ENCODE measurements at places on chromosomes 1 and 21. TPM values are rescaled to one million over a fixed set of nuclear protein-coding genes. Genes with fewer than 3 reads are reported as not detected.

DNA sequence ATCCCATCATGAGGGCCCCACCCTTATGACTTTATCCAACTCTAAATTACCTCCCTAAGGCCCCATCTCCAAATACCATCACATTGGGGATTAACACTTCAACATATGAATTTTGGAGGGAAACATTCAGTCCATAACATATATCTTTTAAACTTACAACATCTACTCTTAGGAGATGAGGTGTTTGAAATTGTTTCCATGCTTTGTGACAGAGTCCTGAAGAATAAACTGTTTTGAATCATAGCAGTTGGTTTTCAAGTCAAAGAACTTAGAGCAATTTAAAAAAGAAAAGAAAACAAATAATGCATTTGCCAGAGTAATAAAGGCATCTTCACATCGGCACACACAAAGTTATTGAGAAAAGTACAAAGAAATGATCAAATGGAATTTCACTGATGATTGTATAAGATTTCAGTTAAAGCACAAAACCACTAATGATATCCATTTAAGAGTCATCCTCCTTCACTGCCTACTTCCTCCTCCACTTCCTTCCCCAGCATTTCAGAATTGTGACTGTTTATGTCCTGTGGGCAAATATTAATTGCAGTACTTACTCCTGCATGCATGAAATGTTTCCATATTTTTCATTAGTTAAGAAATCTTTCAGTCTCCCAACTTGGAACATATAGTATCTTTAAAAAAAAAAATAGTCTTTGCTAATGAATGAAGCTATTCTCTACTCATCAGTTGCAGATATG, 202.0 kb downstream of the LRRC40 start:
- no peak for DNase-seq
- no peaks in the 10 kb centered on the region for H3K27me3 ChIP-seq
- H3K4me1 ChIP-seq, result no peaks in the 10 kb centered on the region
- H3K36me3 ChIP-seq, result no peaks in the 10 kb centered on the region
- no peak overlapping the region for H3K4me3 ChIP-seq

GRCh38 chr1:209869291-209870149, 41.7 kb downstream of the UTP25 start:
- H3K36me3 ChIP-seq, result peaks cover 9% of the 10 kb centered on the region
- H3K4me1 ChIP-seq, result peaks cover 72% of the 10 kb centered on the region
- DNase-seq, result no peak
- no peak overlapping the region for H3K4me3 ChIP-seq
- H3K27ac ChIP-seq, result peak overlapping the region; percentile 52

PAX7 gene
- not detected for total RNA-seq

KRTAP19-1 gene
- total RNA-seq, result not detected

- H3K36me3 ChIP-seq, result peaks cover 10% of the 10 kb centered on the region
- H3K4me3 ChIP-seq, result peak overlapping the region; percentile 47
- no peaks in the 10 kb centered on the region for H3K27me3 ChIP-seq
- peaks cover 60% of the 10 kb centered on the region for H3K4me1 ChIP-seq
- DNase-seq, result peak; percentile 30
- H3K27ac ChIP-seq, result peak overlapping the region; percentile 74
Measured at GRCh38 chr1:214476986-214477870, 74.2 kb downstream of the PTPN14 start.

SSX2IP gene
- 28.0 TPM for total RNA-seq

All from Calu3 (cell line).